ENCODE measurements at places on chromosomes 5 and 9.

DNA sequence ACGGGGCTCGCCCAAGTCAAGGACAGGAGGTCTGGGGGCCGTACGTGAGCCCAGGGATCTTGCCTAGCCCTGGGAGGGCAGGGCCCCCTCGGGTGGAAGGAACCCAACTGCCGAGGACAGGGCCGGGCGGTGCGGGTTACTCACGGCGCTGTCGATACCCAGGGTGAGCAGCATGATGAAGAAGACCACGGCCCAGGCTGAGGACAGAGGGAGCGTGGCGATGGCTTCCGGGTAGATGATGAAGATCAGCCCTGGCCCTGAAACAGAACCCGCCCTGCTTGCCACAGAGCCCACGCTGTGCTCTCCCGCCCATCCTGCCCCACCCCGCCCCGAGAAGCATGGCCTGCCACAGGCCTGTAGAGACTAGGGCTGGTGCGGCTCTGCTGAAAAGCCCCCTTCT lies 34.1 kb downstream of the SLC6A3 start:
- no peak for DNase-seq

DNA sequence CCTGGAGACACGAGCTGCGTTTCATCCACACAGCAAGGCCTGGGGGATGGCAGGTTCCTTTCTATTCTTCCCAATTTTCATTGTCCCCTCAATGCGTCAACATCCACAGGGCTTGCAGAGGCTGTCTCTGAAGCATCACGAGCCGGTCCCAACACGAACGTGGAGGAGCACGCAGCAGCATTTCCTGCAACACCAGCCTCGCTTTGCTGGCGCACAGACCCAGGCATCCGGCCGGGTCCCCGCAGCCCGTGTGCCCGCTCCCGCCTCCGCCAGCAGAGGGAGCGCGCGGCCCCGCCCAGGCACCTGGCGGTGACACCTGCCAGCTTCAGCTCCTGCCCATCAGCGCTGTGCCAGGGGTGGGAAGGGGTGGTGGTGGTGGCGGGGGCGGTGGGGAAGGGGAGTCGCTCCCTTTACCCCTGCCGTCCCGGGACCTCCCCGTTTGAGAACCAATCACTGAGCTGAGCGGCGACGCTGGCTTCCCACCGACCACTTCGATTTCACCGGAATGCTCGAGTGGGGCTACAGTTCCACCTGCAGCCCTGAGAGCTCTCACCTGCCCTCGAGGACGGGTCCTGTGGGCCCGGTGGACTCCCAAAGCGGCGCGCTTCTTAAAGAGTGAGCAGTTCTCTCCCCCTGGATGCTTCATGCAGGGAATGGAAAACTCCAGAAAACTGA lies 464.5 kb downstream of the ICE1 start:
- DNase-seq = no peak

DNA sequence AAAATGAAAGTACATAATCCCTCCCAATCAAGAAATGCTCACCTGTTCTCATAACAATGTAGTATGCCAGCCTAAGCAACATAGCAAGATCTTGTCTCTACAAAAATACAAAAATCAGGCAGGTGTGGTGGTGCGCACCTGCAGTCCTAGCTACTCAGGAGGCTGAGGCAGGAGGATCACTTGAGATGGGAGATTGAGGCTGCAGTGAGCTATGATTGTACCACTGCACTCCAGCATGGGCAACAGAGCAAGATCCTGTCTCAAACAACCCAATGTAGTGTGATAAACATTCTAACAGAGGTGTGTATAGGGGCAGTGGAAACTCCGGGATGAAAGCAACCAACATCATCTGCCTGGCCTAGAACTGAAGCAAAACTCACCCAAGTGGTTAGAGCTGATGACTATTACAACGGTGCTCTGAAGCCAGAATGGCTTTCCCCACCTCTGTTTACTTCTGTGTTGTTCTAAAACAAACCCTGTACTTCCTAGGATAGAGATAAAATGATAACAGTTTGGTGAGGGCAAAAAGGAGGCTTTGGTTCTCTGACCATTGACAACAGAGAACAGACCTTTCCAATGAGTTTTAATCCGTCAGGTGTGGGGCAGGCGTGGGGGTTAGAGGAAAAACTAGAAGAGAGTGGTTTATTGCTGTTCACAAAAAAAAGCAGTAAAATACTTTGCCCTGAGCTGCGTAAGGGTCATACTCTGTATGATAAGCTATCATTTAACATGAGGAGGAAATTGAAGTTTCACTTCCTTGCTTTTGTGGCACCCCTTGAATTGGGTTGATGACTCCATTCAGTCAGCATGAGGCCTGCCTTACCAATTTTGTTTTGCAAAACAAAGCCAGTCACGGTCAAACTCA lies 18.9 kb downstream of the WNT8A start:
- DNase-seq = no peak

- DNase-seq = no peak
Observed at GRCh38 chr5:127079994-127080491, 6.7 kb upstream of the C5orf63 start.

- no peak for DNase-seq
Observed at GRCh38 chr5:72427488-72428437, 79.4 kb downstream of the ZNF366 start.
